MM.1S (cell line): ENCODE measurements at places on chromosomes 5 and 9.
A peak's percentile ranks its signal among the peaks of the same experiment; 100 is the strongest.

GRCh38 chr5:72194846-72195245 lies 87.6 kb downstream of the MAP1B start:
- DNase-seq: peak; percentile 95

GRCh38 chr5:38756068-38756467 lies 89.7 kb upstream of the OSMR start:
- DNase-seq: no peak

DNA sequence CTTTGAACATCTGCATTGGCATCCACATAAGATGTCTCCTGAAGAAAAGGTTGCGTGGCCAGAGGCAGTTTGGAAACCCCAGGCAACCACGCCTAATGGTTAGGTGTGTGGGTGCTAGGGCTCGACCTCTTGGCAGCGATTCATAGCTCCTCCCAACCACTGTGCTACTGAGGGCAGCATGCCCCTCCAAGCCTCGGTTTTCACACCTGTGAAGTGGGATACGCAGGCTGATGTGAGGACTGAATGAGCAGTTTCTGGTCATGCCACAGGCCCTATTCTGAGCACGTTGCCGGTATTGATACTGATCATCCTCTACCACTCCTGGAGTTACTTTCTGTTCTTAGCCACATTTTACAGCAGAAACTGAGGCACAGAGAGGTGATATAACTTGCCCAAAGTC lies 19.1 kb downstream of the NDST1 start:
- no peak for DNase-seq

GRCh38 chr5:76693141-76693540 lies 22.8 kb upstream of the F2R start:
- DNase-seq: no peak

DNA sequence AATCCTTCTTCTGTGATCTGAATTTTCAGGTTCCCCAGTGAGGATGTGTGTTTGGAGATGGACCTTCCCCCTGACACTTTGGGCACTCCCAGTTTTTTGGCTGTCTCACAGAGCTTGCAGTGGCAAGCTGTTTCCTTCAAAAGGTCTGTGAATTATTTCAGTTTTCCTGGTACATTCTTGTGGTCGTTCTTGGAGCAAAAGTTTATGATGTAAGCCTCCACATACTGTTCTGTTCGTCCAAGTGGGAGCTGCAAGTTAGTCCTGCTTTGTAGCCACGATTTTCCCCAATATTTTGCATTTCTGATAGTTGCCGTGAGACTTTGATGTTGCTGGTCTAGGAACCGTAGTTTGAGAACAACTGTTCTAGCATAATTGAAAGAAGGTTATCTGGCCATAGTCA lies 88.3 kb downstream of the MTAP start:
- no peak for DNase-seq

- no peak for DNase-seq
Measured at GRCh38 chr5:113371721-113372196, 63.0 kb downstream of the TSSK1B start.

GRCh38 chr5:41788941-41789368 lies 81.3 kb downstream of the OXCT1 start:
- no peak for DNase-seq

- no peak for DNase-seq
Measured at GRCh38 chr5:136190904-136191303, 2.1 kb downstream of the SMIM32 start.

GRCh38 chr5:17694914-17695313 lies 60.7 kb downstream of the TAF11L14 start:
- no peak for DNase-seq
